Astrocyte of the hippocampus (primary cell): ENCODE measurements at places on chromosomes 3 and 15.

DNA sequence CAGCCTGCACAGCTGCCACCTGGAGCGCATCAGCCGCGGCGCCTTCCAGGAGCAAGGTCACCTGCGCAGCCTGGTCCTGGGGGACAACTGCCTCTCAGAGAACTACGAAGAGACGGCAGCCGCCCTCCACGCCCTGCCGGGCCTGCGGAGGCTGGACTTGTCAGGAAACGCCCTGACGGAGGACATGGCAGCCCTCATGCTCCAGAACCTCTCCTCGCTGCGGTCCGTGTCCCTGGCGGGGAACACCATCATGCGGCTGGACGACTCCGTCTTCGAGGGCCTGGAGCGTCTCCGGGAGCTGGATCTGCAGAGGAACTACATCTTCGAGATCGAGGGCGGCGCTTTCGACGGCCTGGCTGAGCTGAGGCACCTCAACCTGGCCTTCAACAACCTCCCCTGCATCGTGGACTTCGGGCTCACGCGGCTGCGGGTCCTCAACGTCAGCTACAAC is 20.4 kb downstream of the NRROS start:
- no peak for DNase-seq

GRCh38 chr15:57477736-57478522 is 101.6 kb downstream of the CGNL1 start:
- no peak for DNase-seq

DNA sequence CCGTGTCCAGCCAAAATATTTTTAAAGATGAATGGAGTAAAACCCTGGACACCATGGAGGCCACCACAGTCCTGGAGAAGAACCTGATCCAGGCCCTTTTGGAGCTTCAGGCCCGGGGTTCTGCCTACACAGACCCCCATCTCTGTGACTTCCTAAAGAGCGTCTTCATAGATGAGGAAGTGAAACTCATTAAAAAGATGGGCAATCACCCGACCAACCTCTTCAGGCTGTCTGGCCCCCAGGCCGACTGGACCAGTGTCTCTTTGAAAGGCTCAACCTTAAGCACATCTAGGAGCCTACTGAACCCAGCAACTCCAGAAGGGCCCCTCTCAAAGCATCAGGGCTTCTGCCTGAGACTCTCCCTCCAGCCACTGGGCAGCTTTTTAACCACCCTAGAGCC is 107.9 kb upstream of the FAM174B start:
- DNase-seq: no peak

- no peak for DNase-seq
Measured at GRCh38 chr3:189789432-189789831, 158.2 kb downstream of the TP63 start.

DNA sequence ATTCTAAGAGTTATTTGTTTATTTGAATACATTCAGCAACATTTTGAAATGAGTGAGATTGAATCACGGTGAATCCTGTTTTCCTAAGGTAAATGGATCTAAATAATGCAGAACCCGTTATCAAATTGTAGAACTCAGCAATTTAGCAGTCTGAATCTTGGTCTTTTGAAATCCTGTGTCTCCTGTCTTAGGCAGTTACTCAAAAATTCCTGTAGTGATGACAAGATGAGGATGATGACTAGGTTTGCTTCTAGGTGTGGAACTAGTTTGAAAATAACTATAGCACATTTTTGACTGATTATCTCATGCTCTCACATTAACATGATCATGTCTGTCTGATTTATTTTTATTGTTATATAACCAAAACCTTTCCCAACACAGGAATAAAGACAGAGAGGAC is 115.0 kb downstream of the RAP2B start:
- no peak for DNase-seq

DNA sequence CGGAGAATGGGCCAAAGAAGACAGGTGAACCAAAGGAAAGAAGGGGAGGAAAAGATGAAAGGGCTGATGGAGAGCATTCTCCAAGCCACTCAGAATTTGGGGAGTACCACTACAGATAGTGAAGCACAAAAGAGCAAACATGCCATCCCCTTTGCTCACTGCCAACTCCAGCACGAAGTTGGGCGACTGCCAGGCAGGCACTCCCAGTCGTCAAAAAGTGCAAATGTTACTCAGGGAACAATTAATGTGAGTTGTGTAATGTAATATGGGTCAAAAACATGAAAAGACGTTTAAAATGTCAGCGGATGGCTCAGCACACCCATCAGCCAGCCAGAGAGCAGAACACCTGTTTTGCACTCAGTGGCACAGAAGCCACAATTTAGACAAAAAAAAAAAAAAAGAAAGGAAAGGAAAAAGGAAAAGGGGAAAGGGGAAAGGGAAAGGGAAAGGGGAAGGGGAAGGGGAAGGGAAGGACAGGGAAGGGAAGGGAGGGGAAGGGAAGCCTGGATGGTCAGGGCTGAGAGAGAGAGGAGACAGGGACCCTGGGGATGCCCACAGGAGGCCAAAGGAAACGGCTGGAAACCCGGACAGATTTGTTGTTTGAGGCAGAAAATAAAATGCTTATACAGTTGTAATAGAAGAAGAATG is 82.7 kb downstream of the COL8A1 start:
- DNase-seq: peak; percentile 67

GRCh38 chr3:11655196-11655928 is 11.6 kb upstream of the VGLL4 start:
- DNase-seq: no peak

DNA sequence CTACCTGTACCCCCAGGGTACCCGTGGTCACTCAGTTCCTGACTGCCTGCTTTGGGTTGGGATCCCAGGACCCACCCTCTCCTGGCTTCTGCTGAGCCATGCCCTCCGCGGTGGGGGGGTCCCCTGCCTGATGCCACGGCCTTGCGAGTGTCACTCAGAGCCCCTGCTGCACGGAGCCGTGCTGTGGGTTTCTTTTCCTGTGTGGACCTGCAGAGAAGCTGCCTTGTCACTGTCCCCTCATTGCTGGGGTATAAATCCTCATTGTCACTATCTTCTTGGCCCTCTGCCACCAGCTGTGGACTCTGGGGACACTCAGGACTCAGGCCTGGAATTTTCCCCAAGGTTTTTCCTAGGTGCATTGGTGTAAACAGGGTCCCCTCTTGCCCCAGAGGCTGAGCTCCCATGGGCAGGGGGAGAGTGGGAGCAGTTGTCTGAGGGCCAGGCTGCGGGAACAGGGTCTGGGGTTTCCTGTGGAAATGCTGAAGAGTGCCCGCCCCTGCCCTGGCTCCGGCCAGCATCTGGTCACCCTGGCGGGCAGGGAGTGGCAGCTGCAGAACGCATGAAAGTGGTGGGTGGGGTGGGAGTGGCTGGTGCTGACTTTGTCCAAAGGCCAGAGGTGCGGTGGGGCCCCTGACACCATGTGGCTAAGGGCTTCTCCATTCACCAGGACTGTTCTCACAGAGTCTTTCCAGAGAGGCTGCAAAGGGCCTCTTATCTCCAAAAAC is 191.7 kb downstream of the GOLGA6L6 start:
- DNase-seq: no peak

- no peak for DNase-seq
Measured at GRCh38 chr15:37015451-37015850, 84.9 kb downstream of the MEIS2 start.

DNA sequence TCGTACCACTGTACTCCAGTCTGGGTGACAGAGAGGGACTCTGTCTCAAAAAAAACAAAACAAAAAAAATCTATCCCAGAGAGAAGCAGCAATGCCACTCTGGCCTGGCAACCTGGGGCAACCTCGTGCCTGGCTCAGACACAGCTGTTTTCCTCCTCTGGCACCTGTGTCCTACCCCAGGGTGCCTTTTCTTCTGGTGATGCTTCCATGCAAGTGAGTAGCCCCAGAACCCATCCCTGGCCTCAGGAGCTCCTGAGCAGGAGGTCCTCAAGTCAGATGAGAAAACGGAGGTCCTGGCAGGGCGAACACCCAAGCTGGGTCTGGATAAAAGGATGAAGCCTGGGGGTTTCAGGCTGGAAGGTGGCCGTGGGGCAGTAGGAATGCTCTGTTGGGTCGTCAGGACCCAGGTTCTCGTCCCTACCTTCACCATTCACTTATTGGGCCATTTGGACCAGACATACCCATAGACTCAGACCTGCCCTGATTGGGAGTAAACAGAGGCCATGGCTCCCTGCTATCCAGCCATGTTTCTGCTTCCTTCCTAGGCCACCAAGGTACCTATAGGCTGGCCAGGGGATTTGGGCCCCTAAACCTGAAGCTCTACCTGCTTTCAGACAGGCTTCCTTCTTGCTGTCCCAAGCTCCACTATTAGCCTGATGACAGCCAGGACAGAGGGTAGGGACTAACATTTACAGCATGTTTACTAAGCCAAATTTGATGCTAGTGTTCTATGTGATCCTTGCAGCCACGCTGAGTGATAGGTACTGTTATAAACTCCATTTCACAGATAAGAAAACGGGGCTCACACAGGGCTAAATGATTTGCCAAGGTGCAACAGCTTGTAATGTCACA is 102.2 kb downstream of the DAPK2 start:
- no peak for DNase-seq

GRCh38 chr3:152126260-152126659 is 142.5 kb upstream of the MBNL1 start:
- DNase-seq: no peak

GRCh38 chr15:45458746-45459403 is 63.7 kb downstream of the SLC30A4 start:
- DNase-seq: peak; percentile 65

DNA sequence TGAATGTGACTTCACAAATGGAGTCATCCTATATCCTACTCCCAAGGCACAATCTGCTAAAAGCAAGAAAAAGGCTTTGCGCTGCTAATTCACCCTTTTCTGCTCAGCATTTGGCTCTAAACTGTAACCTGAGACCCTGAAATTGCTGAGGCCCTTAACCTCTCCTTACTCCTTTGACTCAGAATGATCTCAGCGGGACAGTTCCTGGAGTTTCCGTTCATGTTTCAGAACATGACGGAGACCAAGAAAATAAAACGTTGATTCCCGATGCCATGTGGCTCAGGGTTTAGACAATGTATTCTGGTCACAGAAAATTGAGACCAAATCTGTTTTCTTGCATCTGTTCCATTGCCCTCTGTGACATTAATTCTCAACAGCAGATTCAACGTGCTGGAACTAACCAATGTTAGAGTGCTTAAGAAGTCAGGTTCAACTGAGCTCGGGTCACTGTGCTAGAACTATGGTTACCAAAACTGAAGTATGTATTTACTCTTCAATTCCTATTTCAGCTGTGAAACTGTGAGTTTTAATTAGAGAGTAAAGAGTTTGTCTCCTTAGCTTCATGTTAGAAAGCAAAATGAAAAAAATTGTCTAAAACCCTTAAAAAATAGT is 45.4 kb upstream of the TMC3 start:
- peak; percentile 37 for DNase-seq

DNA sequence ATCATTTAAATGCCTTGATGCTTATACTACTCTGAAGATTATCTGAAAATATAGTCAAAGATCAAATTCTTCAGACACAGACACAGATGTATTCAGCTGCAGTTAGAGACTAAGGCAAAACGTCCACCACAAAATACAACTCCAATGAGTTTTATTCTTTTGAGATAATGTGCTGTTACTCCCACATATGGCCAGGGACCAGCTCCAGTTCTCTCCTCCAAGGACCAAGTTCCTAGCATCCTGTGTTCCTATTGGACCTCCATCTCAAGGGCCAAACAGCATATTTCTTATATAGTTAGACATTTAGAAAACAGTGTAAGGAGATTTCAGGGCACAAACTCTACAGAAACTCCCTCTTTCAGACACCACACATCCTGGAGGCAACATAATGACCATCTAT is 27.1 kb downstream of the IP6K1 start:
- DNase-seq: no peak

- no peak for DNase-seq
Measured at GRCh38 chr3:106640353-106640752, 736.9 kb upstream of the CCDC54 start.

- DNase-seq: no peak
Measured at GRCh38 chr3:27544372-27544865, 60.2 kb upstream of the SLC4A7 start.

- peak; percentile 4 for DNase-seq
Measured at GRCh38 chr15:78455749-78456148, 17.7 kb downstream of the IREB2 start.

- peak; percentile 56 for DNase-seq
Measured at GRCh38 chr15:76460871-76461270, 124.3 kb downstream of the ISL2 start.

DNA sequence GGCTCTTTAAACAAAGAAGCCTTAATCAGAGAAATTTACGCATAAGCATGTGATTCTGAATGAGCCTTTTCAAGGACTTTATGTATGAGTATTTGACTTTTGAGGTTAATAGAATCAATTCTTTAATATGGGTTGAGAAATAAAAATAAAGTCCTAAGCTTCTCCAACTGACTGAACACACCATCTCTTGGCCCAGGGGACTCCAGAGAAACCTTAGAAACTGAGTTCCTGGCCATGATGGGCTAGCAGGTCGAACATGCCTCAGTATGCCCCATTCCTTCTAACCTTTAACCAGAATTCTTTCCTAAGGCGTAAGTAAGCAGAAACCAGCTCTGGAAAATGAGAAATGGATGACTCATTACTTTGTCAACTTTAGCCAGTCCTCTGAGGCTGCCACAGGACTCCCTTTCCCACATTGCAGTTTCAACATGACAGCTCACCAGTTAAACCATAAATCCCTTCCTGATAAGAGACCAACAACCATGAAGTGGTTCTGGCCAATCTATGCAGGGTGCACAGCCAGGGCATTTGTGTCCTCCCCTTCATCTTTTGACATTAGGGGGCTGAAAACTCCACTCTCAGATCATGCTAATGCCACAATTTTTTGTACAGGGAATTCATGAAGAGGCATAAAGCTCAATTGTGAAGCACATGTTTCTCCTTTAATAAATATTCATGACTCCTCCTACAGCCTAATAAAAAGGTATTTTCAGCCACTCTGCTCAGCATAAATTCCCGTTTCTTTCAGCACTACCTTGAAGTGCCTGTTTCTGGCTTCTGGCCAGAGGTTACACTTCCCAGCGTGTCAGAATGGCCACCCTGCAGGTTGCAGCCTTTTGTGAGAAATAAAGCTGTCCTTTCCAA is 33.3 kb downstream of the TM4SF18 start:
- peak; percentile 95 for DNase-seq

GRCh38 chr3:177646749-177647148 is 449.5 kb upstream of the TBL1XR1 start:
- no peak for DNase-seq

DNA sequence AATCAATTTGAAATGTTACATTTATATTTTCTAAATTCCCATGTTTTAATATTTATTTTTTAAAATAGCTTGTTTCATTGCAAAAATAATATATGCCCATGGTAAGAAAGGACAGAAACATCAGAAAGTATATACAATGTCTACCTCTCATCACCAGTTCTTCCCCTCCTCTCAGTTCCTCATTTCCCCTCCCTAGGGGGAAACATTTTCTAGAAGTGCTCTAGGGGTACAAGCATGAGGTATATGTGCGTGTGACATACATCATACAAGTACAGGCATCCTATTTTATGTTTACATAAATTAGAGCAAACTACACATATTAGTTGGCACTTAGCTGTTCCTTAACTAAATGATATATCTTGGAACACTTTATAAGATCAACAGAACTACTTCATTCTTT is 189.3 kb upstream of the VEPH1 start:
- DNase-seq: no peak

- no peak for DNase-seq
Measured at GRCh38 chr3:174873832-174874657, 14.9 kb downstream of the NAALADL2 start.
